Lung (tissue), 17 donors: ENCODE measurements at places on chromosomes 12 and 14. TPM values are rescaled to one million over a fixed set of nuclear protein-coding genes. Genes with fewer than 3 reads are reported as not detected.
A peak's percentile ranks its signal among the peaks of the same experiment; 100 is the strongest.

- no peak for DNase-seq
Measured at GRCh38 chr12:32876004-32876403, 20.6 kb downstream of the PKP2 start.

Gene ORAI1
- total RNA-seq, result 33.7 TPM

DNA sequence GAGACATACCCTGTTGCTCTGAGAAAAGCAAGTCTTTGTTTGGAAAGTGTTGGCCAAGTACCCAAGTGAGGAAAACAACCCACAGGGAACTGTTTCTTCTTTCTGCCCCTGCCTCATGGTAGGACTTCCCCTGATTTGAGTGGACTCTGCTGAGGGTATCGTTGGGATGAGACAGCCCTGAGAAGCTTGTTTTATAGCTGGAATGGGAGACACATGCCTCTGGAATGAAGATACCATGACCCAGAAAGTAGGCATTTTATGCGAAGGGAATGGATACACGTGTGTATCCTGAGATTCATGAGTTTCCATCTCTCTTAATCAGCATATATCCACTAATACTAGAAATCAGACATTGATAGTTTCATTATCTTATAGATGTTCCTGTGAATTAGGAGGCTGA, 382.3 kb downstream of the ATP23 start:
- DNase-seq, result no peak

Gene RPL10L
- total RNA-seq, result not detected

Gene DEPDC4
- 6.2 TPM for total RNA-seq

GRCh38 chr12:95623554-95624170, 72.4 kb upstream of the USP44 start:
- DNase-seq, result peak; percentile 80

DNA sequence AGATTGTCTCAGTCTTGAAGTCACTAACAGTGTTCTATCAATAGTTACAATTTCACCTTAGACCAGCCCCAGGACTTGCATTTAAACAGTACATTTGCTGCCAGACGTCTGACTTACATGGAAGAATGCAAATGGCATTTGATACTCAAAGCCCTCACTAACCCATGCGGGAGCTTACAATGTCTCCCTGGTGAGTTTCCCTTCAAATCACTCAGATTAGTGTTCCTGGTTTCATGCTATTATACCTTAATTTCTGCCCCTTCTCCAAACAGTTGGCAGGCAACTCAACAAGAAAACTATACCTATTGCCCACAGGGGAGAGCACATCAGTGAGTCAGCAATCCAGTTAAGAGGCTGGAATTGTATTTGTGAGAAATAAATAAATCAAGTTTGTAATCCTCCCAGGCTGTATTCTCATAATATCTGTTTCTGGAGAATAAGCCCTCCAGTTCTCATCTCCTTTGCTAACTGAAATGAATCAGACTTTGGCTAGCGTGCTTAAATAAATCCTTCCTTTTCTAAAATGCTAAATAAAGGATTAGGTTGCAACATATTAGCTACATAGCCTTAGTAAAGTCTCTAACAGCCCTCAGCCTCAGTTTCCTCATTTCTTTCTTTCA, 23.7 kb downstream of the GSTZ1 start:
- no peak for DNase-seq

DNA sequence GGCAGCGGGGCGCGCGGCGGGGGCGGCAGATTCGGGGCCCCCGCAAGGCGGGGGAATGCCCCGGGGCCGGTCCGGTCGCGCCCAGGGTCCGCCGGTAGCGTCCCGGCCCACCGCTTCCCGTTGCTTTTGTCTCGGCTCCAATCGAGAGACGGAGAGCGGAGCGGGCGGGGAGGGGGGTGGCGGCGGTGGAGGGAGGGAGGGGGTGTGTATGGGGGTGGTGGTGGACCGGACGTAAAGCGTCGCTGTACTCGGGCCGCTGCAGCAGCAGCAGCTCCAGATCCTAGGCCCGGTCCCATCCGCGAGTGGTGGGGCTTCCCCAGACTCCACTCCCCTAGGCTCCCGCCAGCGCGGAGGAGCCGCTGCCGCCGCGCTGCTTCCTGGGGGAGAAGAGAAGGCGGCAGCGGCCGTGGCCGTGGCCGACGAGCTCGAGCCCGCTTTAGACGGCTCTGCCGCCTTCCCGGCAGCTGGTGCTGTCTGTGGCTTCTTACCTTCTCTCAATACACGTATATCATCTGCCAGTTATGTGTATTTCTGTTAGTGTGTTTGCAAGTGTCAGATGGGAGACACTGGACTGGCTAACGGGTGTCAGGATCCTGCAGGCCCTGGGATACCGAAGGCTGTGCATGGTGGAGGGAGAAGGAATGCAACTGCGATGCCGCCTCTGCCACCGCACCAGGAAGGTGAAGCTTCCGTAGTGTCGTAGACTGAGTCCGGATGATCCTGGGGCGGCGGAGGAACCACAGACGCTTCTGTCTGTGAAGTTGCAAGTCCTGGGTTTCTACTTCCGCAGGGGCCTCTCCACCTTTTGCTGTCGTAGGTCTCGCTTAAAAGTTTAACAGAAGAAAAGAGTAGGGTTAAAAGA, 508 bp downstream of the CNOT2 start:
- DNase-seq, result peak; percentile 87

Gene ARF3
- 37.9 TPM for total RNA-seq

DNA sequence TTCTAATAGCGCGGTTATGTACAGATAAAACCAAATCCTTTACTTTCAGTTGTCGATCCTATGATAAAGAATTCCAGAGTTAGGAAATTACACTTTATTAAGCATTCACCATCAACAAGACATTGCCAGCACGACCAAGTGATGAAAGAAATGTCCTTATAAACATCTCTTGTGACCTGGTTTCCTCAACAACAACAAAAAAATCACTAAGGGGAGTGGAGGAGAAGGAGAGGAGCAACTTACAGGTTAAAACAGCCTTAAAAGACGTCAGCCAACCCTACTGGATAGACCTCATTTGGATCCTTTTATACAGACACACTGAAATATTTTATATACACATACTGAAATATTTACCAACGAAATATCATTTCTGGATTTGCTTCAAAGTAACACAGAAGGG, 22.8 kb downstream of the SART3 start:
- peak; percentile 73 for DNase-seq

- DNase-seq, result no peak
Measured at GRCh38 chr14:90239139-90239538, 17.2 kb upstream of the PSMC1 start.

DNA sequence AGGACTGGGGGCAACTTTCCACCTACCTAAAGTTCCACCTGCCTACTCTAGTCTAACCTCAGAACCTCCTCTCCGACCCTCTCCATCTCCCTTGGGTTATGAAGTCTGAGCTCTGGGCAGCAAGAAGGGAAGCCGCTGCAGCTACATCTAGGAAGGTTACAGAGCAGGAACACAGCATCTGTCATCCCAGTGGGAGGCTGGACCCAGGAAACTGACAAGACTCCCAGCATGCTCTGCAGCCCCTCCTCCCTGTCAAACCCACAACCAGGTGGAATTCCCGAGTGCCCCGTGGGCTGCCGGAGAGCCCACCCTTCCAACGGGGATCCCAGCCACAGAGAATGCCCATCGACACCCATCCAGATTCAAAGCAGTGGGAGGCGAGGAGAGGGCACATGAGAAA, 2.1 kb downstream of the TESC start:
- DNase-seq, result no peak

- no peak for DNase-seq
Measured at GRCh38 chr14:58088961-58089360, 63.1 kb downstream of the ARMH4 start.

- no peak for DNase-seq
Measured at GRCh38 chr12:5739917-5740316, 205.1 kb downstream of the ANO2 start.

DNA sequence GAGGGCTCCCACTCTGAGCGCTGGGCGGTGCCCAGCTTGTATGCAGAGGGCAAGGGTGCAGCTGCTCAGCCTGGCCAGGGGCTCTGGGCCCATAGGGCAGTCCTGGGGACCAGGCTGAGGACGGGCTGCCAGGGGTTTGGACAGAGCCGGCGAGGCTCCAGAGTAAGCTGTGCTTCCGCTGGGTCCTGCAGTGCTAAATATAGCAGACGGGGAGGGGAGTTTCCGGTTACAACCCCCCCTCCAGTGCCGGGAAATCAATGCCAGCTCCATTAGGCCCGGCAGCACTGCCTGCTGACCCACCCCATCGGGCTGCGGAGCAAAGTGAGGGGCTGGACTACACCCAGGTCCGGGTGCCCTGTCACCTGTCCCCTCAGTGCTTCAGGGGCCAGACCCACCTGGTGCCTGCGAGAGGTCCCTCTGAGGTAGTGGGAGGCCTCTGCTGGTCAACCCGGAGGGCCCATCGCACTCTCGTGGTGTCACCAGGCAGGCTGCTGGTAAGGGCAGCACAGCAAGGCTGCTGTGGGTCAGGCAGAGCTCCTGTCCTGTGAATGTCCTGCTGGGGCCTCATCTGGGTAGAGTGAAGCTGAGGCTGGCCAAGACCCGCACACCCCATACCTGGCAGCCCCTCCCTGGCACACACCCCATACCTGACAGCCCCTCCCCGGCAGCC, 2.6 kb upstream of the JAG2 start:
- DNase-seq, result peak; percentile 65

- DNase-seq, result no peak
Measured at GRCh38 chr14:34956931-34957330, 25.9 kb upstream of the SRP54 start.

DNA sequence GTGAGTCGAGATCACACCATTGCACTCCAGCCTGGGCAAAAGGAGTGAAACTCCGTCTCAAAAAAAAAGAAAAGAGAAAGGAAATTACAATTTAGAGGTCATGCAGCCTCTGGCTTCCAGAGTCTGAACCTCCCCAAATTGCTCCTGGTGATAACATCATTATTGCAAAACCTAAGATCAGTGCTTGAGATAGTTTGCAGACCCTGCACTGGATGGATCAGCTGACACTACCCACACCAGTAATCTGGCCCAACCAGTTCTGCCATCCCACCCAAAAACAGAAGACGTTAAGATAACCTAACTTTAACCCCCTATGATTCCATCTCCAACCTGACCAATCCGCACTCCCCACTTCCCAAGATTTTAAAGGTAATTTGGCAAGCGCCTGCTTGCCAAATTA, 353.7 kb upstream of the DIO2 start:
- DNase-seq, result no peak

- no peak for DNase-seq
Measured at GRCh38 chr14:23464700-23465099, 4.8 kb upstream of the NGDN start.

DNA sequence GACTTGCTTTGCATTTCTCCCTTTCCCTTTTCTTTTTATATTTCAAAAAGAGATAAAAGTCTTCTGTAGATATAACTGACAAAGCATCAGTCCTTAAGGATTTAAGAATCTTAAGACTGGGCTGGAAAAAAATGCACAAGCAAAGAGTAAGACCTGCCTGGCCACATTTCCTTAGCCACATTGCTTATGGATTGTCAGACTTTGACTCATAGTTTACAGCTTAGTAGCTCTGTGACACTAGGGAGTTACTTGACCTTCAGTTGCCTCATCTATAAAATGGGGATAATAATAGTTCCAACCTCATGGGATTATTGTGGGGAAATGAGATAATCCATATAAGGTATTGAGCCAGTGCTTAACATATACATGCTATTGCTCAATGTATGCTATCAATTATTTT, 66.4 kb upstream of the STK38L start:
- DNase-seq, result no peak

Gene PLEKHA5
- total RNA-seq, result 26.6 TPM

DNA sequence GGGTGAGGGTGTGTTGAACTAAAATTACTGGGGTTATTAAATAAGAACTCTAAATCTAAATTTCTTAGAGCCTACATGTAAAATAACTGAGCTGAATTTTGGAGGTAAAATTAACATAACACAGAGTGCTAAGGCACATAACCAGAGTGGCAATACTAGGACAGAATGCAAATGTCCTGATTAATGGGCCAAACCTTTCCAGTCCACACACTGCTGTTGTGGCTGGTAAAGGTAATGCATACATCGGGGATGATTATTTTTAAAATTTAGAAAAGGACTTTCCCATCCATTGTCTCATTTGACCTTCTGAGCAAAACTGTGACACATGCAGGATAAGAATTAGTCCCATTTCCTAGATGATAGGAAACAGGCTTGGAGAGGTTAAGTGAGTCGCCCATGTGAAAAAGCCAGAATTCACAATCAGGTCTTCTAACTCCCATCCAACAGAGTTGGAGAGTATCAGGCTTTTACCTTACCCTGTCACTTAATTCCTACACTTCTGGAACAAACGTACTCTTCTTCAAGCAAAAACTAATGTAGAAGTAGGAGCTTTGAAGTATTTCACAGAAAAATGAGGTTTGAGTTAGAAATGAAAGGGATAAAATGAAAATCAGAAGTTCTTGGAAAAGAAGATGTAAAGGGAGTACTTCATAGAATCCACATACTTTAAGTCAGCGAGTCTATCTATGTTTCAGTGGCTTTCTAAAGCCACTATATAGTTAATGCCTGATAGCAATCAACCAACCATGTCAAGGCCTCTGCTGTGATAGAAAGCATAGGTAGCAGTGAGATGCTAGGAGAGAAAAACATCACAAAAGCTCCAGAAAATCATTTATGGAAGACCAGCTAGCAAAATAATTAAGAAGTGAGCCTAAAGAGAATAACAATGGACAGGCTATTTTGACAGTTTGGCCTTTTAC, 334.9 kb upstream of the DIO2 start:
- DNase-seq, result no peak

- no peak for DNase-seq
Measured at GRCh38 chr12:104133866-104134265, 4.1 kb downstream of the NFYB start.

GRCh38 chr12:3752096-3752709, 706 bp downstream of the CRACR2A start:
- peak; percentile 36 for DNase-seq
